ENCODE measurements at places on chromosomes 1 and 21. TPM values are rescaled to one million over a fixed set of nuclear protein-coding genes. Genes with fewer than 3 reads are reported as not detected.

Gene LCE1B
- not detected for total RNA-seq

Gene CASQ1
- 0.50 TPM for total RNA-seq

Gene TMEM81
- total RNA-seq = 1.6 TPM

Gene KIF26B
- under 0.01 TPM for total RNA-seq

Gene TSACC
- not detected for total RNA-seq

Gene IL24
- not detected for total RNA-seq
